ENCODE measurements at places on chromosomes 2 and 18. TPM values are rescaled to one million over a fixed set of nuclear protein-coding genes. Genes with fewer than 3 reads are reported as not detected.

The SPP2 gene
- total RNA-seq: not detected

The FNDC4 gene
- total RNA-seq: 7.3 TPM

The PHOSPHO2 gene
- total RNA-seq: 5.2 TPM

The MTCL1 gene
- 60.6 TPM for total RNA-seq

The RNPEPL1 gene
- total RNA-seq: 12.7 TPM
